ENCODE measurements at places on chromosomes 7 and 10. TPM values are rescaled to one million over a fixed set of nuclear protein-coding genes. Genes with fewer than 3 reads are reported as not detected.

DNA sequence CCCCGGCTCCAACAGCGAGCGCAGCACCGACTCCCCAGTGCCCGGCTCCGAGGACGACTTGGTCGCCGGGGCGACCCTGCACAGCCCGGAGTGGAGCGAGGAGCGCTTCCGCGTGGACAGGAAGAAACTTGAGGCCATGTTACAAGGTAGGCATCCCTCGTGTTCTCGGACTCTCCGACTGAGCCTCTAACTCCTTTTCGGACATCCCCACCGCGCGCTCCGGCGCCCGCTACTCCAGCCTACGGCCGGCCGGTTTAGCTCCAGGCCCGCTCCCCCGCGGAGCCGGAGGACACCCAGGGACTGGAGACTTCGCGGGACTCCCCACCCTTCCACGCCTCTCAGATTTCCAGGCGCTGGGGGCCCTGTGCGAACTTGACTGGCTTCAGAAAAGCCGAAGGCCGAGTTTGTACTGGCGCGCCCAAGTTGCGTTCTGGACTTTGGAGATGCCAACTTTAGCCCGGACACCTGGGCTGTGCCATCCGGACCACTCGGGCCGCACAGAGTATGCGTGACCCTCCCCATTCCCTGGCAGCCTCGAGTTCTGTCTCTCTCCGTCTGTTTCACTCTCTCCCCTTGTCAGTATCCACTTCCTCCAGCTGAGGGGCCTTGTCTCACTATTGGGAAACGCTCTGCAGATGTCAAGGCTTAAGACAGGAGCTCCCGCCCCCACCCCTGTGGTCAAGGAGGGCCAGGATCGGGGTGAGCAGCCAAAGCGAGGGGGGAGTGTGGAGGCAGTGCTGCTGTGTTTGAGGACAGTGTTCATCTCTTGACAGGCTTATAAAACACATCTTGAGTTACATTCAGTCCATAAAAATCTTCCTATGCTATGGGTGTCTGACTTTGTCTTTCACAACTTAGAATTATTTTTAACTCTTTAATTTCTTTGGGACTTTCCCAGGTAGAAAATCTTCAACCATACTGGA, 777 bp downstream of the BICC1 start:
- DNase-seq, result no peak

DNA sequence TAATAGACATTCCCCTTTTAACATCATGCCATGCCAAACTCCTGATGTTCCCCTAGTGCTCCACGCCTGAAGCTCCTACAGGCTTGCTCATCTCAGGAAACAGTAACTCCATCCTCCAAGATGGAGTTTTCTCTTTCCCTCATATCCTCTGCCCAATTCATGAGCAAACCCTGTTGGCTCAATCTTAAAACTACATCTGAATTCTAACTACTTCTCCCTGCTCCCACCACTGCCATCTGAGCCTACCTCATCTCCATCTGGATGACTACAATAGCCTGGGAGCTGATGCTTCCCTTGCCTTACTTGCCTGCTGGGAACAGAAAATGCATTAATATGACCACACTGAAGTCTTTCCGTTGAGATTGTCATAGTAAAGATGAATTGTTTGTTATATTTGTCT, 271.7 kb upstream of the MKLN1 start:
- DNase-seq, result no peak

DNA sequence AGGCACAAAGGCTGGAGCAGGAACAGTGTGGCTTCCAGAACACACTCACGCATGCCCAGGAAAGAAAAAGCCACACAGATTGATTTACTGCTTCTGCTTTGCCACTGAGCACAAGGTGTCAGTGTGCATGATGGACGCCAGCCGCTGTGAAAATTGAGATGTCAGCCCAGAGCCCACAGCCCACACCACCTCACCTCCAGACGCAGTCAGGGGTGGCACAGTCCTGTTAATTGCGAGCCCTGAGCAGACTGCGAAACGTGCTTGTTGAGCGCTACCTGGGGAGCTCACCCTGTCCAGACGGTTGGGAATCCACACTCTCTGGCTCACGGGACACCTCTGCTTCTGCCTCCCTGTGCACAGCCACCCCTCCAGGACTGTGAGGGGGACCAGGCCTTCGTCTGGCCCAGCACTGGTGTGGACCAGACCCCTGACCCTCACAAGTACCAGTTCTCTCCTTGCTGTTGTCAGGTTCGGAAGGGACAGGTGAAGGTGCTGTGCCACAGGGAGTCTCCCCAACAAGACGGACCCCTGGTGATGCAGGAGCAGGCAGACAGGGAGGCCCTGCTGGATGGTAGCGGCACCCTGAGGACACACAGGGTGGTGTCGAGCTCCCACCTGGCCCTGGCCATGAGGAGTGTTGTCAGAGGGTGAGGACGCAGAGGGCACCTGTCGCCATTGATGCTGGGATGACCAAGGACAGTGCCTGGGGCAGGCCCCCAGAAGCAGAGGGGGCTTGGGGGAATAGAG, 15.3 kb downstream of the RASGEF1A start:
- DNase-seq, result no peak

SLC13A1 gene
- not detected for total RNA-seq

- no peak for DNase-seq
These were observed 21.2 kb upstream of the SLC35G1 start for GRCh38 chr10:93872375-93873158.

GRCh38 chr10:35386594-35387174, 50.4 kb downstream of the CCNY start:
- no peak for DNase-seq

DNA sequence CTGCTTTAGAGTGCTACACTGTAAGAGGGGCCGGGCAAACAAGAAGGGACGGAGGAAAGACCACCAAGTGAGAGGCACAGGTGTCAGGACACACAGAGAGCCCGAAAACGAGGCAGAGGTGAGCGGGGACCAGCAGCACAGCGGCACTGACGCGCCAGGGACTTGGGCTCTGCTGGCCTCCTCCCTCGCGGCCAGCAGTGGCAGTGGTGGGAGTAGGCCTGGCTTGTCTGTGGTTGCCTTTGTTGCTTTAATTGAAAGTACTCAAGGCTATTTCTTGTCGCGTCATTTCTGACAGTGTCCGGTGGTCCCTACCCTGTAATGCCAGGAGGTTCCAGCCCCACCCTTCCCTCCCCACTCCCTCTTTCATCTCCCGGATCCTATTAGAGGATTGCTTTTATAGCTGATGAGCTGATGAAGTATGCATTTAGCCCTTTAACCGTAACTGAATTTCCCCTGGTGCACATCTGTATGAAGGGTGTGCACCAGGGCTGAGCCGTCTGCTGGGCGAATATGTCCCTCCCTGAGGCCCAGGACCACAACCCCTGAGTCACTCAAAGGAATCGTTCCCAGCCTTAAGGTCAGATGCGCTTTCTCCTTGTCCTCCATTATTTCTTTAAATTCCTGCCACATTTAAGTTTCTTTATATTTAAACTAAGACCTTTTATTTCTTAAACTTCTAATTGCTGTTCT, 39.5 kb upstream of the FAM20C start:
- no peak for DNase-seq

- DNase-seq, result no peak
These were observed 11.2 kb downstream of the MXI1 start for GRCh38 chr10:110218632-110219031.

- no peak for DNase-seq
These were observed 578.5 kb downstream of the SH2D4B start for GRCh38 chr10:81116201-81116600.

TCF7L2 gene
- total RNA-seq, result 8.1 TPM

DNA sequence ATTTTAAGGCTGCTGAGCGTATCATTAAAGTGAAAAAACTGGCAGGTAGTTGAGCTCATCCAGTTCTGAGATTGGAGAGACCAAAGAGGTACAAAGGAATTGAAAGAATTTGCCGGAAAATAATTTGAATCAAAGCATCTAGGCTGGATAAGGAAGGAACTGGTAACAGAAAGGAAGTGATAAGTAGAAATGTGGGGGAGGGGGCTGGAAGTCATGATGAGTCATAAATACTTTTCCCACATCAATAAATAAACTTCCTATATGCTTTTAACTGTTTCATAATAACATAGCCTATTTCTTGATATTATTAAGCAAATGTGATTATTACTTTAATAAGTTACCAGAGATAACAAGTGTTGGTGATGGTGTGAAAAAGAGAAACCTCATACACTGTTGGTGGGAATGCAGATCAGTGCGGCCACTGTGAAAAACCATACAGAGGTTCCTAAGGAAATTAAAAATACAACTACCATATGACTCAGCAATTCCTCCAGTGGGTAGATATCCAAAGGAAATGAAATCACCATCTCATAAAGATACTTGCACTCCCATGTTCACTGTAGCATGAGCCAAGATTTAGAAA, 27.0 kb downstream of the ZNF438 start:
- no peak for DNase-seq

CPA2 gene
- not detected for total RNA-seq

GRCh38 chr10:983971-984655, 4.1 kb upstream of the GTPBP4 start:
- DNase-seq, result no peak

FZD1 gene
- total RNA-seq, result not detected

ASIC3 gene
- total RNA-seq, result 4.7 TPM

DNA sequence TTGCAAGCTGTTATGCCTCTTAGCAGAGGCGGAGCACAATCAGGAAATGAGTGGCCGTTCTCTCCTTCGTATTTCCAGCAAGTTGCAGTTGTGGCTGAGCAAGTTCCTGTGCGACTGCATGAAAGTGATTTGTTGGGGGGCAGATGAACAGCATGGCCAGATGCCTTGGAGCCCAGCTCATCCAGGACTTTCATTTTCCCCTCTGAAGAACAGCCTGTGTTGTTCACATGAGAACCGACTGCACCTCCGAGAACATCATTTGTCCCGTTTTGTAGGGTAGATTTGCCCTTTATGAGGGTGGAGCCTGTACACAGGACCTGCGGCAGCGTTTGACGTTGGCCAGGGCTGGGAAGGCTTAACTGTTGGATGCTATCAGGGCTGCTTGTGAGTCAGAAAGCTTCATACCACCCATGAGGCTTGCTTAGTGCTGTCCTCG, 4.4 kb downstream of the BAG3 start:
- no peak for DNase-seq

DNA sequence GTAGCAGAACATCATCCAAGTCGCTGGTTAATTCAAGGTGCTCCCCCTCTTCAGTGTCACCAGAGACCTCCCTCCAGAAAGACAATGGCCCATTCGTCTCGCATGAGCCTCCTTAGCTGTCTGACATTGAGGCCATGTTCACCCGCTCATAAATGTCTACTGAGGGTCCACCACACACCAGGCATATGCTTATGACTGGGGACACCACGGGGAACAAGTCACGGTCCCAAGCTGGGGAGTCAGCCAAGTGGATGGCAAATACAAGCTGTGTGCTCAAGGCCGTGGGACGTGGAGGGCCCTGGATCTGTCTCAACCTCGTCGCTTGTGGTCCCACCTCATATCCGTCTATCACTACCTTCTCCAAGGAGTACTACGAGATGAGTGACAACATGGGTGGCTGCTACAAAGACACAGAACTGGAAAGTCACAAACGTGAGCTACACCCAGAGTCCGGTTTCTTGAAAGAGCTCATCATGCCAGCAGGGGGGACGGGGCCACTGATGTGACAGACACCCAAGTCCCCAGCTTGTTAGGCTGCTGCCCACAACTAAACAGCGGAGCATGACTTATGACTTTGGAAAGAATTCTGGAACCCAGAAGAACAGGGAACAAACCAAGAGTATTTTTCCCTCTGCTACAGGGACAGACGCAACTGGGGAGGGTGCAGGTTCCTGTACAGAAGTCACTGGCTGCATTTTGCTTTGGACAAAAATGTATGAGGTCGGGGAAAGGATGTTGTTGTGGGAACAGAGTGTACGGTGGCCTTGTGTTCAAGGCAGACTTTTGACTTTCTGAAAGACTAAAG, 189.6 kb downstream of the COBL start:
- no peak for DNase-seq

LFNG gene
- 89.8 TPM for total RNA-seq

FAM237B gene
- total RNA-seq, result not detected

Data from natural killer cell treated with Interleukin-12 subunit alpha and Interleukin-12 subunit beta and Interleukin-15 and Interleukin-18, amount 100 ng/mL, for 72 hours (primary cell).